ENCODE measurements at places on chromosomes 11 and 22.

- peak; percentile 22 for DNase-seq
Observed at GRCh38 chr11:64767344-64768299, 7.8 kb upstream of the PYGM start.

- no peak for DNase-seq
Observed at GRCh38 chr11:42490506-42490905, 821.3 kb upstream of the API5 start.

- peak; percentile 41 for DNase-seq
Observed at GRCh38 chr11:8267831-8268529, 4.3 kb upstream of the LMO1 start.

DNA sequence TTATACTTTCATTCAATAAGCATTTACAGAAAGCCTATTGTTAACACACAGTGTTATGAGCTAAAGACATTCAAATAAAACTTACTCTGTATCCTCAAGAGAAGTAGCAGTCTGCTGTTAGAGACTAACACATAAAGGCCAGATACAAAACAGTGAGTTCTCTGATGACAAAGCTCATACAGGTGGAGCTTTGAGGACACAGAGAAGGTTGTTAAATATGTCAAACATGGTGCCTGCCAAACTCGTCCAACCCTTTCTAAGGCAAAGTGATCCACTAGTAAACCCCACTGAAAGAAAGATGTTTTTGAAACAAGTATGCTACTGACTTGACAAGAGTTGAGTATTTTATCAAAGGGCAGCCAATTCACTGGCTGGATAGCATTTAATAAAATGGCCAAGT lies 70.1 kb downstream of the C2CD3 start:
- DNase-seq = peak; percentile 46

GRCh38 chr11:1628506-1629325 lies 859 bp upstream of the KRTAP5-5 start:
- DNase-seq = no peak

GRCh38 chr11:64230171-64230984 lies at the start of gene DNAJC4:
Gene DNAJC4 (plus strand): TSS chr11:64230548. CDS start chr11:64230855, 307 bp downstream.
- DNase-seq = peak; percentile 98

- DNase-seq = no peak
Observed at GRCh38 chr11:107864591-107864990, 6.0 kb upstream of the SLC35F2 start.

DNA sequence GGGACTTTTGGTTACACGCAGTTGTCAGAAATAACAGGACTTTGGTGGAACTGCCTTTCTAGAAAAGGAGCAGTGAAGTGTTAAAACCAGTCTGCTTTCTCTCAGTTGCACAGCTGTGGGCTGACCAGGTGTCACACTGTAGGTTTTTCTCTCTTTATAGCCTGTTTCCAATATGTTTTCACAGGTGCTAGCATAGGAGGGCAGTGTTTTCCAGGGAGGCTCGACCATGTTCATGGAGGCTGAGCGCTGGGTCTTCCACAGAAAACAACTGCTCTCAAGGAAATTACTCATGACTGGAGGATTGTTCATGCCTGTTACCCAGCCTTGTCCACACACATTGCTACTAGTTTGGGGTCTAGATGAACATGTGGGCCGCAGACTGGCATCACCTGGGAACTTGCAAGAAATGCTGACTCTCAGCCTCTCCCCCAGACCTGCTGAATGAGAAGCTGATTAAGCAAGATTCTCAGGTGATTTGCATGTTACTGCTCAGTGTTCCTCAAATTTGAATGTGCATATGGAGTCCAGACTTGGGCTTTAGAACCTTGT lies 157.7 kb downstream of the MAML2 start:
- no peak for DNase-seq

DNA sequence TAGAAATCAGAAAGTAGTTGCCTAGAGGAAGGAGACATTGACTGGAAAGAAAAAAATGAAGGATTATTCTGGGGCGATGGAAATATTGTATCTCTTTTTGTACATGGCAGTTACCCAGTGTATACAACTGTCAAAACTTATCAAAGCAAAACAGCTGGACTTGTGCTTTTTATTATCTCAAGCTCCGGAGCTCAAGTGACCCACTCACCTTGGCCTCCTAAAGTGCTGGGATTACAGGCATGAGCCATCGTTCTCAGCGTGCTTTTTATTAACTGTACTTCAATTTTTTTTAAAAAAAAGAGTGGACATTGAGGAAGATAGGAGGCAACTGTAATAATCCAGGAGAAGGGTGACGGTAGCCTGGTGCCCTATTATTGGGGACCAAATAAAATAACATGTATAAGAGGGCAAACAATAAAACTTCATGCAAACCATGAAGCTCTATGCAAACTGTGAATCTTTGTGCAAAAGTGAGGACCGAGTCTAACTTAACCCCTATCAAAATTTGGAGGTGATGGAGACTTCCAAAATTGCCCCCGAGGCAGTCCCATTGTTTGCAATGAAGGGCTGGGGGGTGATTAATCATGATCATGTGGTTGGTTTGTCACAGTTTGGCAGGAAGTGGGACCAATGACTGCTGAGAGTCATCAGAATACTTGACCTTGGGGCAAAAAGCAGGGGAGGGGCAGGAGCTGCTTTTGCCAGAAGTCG lies 23.5 kb downstream of the FZD4 start:
- no peak for DNase-seq

GRCh38 chr22:27533105-27533745 lies 268.3 kb downstream of the MN1 start:
- peak; percentile 37 for DNase-seq

DNA sequence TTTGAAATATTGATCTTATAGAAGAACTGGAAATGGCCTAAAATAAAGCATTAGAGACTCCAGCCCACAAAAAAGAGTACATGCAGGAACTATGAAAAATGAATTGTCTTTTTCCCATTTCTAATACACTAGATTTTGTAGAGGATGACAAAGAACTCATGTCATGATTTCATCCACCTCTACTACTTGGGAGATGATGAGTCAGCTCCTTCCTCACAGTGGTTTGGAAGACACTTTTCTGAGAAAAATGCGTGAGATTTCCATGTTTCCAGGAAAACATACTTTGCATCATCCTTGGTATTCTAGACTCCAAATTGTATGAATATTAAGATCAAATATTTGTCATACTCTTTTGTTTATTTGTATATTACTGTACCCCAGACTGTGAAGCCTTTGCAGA lies 500.5 kb downstream of the FAM181B start:
- DNase-seq = no peak

DNA sequence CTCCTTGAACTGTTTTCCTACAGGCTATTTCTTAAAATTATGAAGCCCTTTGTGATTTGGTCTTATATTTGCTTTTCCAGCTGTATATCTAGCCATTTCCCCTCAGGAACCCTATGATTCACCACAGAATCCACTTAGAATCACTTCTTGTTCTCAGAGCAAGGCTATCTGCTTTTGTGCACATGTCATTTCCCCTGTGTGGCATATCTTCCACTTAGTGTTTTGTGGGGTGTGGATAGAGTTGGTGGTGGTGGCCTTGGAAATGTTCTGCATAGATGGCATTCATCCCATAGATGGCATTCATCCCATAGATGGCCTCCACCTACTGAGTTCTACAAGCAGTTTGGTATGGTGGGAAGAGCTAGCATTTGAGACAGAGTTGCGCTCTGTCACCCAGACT lies 44.7 kb downstream of the SWAP70 start:
- no peak for DNase-seq

DNA sequence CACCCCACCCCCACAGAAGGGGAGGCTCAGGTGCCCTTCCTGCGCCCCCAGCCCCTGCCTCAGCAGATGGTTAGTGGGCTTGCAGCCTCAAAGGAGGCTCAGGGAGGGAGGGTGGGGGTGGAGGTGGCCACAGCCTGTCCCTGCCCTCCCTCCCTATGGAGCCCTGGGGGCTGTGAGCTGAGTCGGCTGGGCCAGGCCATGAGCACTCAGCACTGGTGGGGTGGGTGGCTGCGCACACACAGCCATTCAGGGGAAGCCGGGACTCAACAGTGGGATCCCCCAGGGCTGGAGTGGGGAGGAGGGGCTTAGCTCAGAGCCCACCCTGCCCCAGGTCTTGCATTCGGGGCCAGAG lies 50.2 kb downstream of the FLRT1 start:
- DNase-seq = no peak

DNA sequence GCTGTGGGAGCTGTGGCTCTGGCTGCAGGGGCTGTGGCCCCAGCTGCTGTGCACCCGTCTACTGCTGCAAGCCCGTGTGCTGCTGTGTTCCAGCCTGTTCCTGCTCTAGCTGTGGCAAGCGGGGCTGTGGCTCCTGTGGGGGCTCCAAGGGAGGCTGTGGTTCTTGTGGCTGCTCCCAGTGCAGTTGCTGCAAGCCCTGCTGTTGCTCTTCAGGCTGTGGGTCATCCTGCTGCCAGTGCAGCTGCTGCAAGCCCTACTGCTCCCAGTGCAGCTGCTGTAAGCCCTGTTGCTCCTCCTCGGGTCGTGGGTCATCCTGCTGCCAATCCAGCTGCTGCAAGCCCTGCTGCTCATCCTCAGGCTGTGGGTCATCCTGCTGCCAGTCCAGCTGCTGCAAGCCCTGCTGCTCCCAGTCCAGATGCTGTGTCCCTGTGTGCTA lies 514 bp downstream of the KRTAP5-9 start:
- DNase-seq = no peak

DNA sequence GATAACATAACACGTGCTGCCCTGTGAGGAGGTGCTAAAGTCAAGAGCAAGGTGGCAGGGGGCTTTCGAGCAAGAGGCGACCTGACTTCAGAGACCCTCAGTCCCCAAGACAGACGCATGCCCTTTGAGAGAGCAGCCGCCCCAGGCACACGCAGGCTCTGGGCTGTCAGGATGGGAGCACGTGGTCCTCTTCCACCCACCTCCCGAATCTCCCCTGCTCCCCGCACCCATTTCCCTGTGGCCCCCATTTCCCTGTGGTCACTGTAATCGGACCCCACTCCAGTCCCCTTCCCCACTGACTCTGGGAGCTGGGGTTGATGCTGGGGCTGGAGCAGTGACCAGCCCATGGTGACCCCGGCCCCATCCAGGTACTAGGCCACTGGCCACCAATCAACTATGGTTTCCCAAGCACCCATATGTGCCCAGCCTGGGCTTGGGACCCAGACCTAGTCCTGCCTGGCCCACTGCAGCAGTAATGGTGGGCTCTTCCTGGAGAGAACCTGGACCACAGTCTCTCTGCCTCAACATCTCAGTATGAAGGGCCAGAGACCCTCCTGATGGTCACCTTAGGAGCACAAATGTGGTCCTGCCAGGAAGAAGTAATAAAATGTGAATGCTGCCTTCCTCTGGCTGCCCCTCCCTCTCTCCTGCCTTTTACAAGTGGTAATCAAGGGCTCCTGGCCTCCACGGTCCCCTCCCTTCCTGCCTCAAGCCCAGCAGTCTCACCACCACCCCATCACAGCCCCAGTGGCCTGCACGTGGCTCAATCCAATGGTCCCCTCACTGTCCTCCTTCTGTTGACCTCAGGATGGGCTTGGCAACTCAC lies 39.0 kb downstream of the IGLL5 start:
- no peak for DNase-seq

- DNase-seq = no peak
Observed at GRCh38 chr11:17511571-17511970, 32.6 kb downstream of the USH1C start.

- DNase-seq = no peak
Observed at GRCh38 chr22:40648386-40648785, 11.9 kb upstream of the MRTFA start.

DNA sequence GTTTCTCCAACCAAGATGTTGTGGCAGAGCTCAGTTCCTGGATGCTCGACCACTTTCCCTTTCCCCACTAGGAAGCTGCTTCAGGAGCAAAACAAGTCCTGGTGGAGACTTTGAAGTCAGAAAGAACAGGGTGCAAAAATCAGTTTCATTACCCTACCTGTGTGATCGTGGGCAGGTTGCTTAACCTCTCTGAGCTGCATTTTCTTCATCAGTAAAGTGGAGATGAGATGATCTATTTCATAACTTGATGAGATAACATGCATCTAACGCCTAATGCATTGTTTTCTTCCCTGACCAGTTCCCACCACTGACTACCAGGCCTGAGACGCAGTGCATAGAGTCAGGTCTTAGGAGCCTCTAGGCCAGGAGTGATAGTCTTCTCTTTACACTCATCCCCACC lies 470.0 kb downstream of the SOX6 start:
- DNase-seq = no peak

DNA sequence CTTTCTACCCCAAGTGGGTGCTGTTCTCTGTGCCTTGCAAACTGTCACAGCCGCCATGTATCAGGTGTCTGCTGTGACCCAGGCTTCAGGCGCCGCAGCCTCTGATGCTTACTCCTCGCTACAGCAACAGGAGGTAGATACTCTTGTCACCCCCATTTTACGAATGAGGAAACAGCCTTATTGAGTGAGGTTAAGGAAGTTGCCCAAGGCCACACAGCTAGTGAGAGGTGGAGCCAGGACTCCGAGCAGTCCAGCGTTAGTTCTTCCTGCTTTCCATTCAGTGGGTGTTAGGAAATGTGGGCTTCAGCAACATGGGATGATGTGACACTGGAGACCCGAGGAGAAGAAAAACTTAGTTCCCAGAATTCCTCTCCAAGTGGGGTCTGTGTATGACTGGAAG lies 14.3 kb downstream of the RNF215 start:
- no peak for DNase-seq

DNA sequence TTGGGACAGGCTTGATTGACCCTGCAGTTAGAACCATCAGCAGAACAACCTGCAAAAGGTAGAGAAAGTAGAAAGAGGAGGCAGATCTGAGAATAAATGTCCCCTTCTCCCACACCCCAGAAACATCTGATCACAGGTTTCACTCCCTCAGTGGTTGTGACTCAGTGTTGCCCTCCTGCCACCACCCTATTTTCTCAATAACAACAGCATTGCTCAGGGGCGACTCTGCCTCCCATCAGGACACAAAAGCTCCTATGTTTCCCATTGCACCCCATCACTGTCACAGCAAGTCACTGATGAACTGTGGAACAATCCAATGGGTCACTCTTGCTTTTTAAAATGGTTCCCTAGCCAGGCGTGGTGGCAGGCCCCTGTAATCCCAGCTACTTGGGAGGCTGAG lies 110.2 kb downstream of the RASSF10 start:
- DNase-seq = no peak

DNA sequence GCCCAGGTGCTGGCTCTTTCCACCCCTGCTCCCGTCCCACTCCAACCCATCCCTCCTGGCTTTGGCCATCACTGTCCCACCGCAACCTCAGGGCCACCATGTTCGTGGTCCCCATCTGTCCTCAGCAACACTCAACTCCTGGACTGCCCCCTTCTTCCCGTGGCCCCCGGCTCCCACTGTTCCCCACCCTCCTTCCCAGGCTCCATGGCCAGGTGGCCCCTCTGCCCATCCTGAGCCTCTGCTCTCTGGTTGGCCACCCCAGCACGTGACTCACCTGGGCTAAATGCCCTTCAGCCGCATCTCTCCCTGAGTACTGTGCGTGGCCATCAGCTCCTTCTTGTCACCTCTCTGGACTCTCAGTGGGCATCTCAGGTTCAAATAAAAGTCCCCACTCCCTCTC lies 41.6 kb upstream of the PHF21B start:
- DNase-seq = no peak

GRCh38 chr11:30545507-30545906 lies 40.6 kb downstream of the MPPED2 start:
- no peak for DNase-seq

GRCh38 chr11:125442946-125443345 lies 53.1 kb downstream of the FEZ1 start:
- no peak for DNase-seq
